ENCODE measurements at places on chromosomes 2 and 18.

DNA sequence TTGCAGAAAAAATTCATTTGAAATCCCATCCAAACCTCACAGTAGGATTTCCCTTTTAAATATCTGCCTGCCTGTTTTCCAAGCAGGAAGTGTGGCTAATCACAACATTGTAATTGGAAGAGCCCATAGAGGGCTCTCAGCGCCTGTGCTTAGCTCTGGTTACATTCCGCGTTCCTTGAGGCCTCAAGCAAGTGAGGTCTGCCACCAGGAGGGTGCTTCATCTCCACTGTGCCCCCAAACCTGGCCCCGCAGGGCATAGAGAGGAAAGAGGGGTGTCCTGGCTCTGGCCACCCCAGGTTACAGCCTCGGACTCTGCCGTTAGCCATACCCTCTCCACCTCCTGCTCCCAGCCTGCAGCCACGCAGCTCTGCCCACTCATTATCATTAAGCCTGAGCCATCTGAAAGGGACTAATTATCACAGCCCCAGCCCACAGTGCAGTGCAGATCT is 214.8 kb downstream of the SP3 start:
- peak; percentile 10 for DNase-seq

DNA sequence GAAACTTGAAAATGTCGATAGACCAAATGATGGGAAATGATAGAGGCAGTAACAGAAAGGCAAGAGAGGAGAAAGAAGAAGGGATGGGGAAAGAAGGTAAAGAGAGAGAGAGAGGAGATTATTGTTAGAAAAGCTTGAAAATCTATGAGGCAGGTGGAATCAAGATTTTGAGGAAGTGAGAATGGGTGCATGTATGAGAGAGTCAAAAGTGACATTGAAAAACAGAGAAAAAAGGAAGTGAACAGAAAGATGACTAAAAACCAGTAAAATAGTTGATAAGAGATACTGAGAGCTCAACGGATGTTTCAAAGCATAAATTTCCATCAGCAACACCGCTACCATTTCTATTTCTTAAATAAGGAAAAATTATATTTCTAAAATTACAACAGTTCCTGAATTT is 327.4 kb upstream of the CWC22 start:
- DNase-seq: no peak

DNA sequence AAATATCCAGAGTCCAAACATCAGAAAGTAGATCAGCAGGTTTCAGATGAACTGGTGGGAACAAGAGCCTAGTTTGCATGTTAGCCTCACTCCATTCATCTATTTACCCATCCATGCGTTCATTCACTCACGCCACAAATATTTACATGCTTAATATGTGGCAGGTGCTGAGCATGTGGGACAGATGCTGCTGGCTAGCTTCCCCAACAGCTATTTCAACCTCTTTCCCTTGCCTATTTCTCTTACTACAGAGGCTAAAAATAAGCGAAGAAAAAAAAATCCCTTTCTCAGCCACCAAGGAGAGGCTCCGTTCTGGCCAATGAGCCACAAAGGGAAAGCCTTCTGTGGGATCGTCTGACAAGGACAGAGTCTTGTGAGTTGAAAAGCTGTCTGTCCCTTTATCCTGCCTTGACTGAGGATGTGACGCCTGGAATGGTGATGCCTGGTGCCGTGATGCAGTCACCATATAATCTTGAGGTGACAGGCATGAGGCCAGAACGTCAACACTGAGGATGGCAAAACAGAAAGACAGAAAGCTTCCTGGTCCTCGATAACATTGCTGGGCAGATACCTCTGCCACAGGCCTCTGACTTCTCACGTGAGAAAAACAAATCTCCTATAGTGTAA is 78.2 kb downstream of the KCTD1 start:
- DNase-seq: peak; percentile 73

DNA sequence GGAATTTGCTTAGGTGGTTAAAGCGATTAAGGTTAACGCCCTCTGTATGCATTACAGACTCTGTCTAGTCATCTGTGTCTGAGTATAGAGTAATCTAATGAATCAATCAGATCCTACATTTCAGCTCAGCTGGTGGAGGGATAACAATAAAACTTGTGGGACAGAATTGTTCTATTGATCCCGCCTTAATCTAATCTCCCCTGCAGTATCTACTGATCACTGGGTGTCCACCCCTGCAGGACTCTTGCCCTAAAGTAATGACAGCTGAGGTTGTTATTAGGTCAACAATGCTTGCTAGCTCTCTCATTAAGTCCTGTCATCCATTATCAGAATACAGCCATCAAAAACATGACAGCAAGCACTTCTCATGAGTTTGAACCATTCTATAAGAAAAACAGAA is 462.6 kb upstream of the TMEFF2 start:
- DNase-seq: no peak

- no peak for DNase-seq
These were observed 294.9 kb upstream of the CYRIA start for GRCh38 chr2:16960579-16960978.

- DNase-seq: no peak
These were observed 459.7 kb downstream of the LRATD1 start for GRCh38 chr2:15092181-15092580.

DNA sequence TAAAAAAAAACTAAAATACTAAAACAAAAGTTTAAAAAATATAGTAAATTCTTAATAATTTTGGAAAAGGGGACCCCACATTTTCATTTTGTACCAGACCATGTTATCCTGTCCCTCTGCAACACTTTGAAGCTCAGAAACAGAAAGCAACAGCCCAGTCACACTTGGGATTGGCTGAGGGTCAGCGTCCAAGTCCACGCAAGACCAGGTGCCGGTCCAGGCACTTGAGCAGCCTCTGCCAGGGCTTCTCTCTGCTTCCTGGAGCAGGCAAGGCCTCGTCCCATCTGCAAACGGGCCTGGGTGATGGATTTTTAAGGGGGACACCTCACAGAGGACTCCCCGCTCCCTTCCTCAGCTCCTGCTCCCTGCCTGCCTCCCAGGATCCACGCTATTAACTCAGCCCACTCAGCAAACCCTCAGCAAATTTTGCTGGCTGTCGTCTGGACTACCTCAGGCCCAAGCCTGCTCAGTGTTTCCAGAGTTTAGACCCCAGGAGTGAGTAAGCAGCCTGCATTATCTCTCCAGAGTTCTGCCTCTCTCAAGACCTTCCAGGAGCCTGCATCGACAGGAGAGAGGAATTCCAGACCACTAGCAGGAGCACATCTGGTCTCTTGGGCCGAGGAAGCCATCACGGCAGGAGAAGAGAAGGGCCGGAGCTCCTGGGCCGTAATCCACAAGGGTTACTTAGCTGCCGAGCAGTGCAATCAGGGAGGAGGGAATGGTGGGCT is 88.7 kb upstream of the STPG4 start:
- no peak for DNase-seq

- no peak for DNase-seq
These were observed 75.6 kb upstream of the REG3A start for GRCh38 chr2:79235135-79235534.

DNA sequence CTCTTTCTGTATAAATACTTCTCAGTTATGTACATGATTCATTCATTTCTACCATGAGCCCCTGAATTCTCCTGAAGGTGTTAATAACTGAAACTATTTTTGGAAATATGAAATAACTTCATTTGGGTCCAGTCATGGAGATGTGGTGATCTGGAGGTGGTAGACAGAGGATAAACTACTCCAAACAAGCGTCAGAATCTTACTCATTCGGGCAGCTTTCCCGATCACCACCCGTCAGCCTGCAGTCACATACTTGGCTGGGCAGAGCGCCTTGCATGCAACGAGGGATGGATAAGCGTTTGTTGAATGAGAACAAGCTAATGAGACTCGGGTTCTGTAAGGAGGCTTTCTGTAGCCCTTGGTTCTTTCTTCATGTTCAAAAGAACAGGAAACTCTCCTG is 222.7 kb downstream of the CD226 start:
- no peak for DNase-seq

GRCh38 chr2:23380562-23381065 is 4.4 kb upstream of the KLHL29 start:
- DNase-seq: no peak

- no peak for DNase-seq
These were observed 34.1 kb downstream of the AGAP1 start for GRCh38 chr2:235527806-235528469.

DNA sequence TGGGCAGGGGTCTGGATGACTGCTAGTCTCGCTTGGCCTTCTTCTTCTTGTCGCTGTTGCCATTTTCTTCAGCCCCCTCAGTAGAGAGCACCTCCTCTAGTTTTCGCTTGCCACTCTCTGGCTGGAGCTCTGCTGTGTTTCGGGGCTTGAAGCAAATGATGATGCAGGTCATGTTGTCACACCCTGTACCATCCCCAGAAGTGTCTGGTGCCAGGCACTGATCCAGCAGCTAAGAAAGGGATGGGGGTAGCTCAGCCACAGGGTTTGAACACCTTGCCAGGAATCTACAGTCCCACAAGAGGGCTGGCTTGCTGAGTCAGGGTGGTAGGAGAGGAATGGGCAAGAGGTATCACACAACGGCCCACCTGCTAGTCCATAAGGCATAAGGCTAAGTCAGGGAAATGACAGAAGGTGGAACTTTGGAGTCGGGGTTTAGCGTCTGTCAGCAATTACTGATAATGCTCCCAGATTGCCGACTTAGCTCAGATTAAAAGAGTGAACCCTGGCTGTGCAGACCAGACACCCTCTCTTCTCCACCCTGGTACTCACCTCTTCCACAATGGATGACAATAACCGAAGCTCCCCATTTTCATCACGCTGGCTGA is 1.1 kb upstream of the ZNF513 start:
- no peak for DNase-seq

- DNase-seq: no peak
These were observed 99.9 kb upstream of the ZFP36L2 start for GRCh38 chr2:43326101-43326825.

DNA sequence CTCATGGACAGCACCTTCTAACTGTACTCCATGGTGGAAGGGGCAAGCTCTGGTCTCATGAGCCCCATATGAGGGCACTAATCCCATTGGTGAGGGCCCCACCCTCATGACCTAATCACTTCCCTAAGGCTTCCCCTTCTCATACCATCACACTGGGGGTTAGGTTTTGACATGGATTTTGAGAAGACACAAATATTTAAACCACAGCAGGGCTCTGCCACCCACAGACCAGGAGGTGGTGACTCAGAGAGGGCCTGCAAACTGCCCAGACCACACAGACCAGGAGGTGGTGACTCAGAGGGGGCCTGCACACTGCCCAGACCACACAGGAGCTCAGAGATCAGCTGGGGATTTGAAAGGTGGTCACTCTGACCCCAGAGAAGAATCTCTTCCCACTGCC is 222.0 kb downstream of the KLHL29 start:
- no peak for DNase-seq

DNA sequence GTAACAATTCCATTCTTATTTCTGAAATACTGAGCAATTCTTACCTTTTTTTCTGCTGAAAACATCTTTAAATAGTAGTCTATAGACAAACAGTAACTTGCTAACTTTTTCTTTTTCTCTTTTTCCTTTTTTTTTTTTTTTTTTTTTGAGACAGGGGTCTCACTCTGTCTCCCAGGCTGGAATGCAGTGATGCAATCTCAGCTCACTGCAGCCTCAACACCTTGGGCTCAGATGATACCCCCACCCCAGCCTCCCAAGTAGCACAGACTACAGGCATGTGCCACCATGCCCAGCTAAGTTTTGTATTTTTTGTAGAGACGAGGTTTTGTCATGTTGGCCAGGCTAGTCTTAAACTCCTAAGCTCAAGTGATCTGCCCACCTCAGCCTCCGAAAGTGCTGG is 42.2 kb downstream of the MFSD6 start:
- DNase-seq: no peak
